NCI-H2081 (cell line): ENCODE measurements at places on chromosomes 11 and 22.
A peak's percentile ranks its signal among the peaks of the same experiment; 100 is the strongest.

DNA sequence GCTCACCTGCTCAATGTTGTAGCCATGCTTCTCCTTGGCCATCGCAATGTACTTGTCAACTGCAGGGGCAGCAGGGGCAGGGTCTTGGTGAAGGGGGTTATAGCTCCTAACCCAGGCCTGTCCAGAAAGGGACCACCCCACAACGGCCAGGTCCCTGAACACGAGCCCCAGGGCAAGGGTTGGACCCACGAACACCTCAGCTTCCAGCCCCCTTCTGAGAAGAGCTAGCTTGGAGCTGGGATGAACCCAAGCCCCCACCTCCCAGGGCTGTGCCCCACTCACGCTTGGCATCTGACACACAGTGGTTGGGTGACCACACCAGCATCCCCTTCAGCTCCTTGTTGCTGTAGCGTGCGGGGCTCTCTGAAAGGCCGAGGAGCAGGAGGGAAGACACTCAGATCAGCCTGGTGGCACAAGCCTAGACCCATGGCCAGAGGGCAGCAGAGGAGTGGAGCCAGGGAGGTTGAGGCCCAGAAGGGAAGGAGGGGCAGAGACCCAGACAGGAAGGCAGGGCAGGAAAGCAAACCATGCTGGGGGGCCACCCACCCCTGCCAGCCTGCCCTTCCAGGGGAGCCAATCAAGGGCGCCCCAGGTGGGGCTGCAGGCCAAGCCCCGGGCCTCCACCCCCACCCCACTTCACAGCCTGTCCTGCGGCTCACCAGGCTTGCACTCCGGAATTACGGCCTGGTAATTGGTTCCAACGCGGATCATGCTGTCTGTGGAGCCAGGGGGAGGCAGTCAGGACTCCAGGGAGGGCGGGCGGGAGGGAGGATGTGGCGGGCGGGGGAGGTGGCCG, 1.9 kb downstream of the RCOR2 start:
- DNase-seq: no peak

DNA sequence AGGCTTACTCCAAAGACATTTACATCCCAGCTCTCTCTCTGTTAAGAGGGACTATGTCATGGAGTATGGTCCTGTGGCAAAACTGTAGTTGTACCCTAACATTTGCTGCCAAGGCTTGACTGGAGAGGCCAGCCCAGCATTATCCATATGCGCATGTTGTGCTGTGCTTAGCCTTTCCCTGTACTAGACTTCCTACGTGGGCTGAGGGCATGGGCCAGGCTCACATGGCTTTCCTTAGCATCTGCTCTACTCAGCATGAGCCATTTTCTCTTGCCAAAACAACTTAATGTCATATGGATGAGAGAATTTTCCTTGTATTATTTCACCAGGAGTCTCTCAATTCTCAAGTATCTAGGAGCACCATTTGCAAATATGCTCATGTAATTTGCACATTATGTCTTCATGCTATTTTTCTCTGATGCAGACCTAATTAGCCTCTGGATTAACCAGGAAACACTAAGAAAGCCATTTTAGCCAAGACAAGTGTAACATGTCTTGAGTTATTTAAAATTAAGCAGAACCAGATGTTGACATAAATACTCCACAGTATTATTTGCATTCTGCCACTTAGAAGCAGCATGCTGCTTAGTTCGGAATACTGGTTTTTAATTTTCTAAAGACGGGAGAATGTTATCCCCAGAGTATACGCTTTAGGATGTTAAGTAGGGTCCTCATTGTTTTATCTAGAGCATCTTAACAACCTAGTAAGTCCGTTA, 71.7 kb upstream of the FAR1 start:
- no peak for DNase-seq

DNA sequence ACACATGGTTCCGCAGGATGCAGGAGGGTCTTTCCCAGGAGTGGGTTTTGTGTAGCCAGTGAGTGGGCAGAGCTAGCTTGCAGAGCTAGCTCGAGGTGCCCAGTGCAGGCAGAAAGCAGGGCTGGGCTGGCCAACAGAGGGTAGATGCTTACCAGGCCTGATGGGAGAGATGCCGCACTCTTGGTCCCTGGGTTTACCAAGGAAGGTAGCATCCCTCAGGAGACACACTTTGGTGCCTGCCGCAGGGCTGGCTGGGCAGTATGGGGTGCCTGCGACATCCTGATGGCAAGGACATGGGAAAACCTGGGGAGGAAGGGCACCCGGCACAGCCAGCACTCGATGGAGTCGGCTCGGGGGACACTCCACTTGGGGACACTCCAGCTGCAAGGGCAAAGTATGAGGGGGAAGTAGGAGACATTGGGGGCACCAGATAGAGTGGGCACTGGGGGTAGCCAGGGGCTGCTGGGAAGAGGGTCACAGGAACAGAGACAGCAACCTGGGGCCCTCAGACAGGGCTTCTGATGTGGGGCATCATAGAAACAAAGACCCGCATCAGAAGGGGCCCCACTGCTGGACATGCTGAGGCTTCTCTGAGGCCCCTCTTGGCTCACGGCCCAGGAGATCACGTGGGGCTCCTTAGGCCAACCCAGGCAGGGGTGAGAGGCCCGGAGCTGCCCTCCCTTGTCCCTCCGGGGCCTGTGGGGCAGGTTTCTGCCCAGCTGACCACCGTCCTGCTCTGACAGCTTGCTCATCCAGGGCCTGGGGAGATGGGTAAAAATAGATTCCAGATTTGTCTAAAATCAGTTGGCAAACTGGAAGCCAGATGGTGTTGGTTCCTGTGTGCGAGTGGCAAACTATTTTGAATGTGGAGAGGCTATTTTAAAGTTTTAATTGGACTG, 89.8 kb downstream of the MORC2 start:
- DNase-seq: no peak

GRCh38 chr11:125603207-125603606, 10.6 kb downstream of the STT3A start:
- DNase-seq: no peak

GRCh38 chr11:116519499-116519898, 253.3 kb downstream of the BUD13 start:
- DNase-seq: no peak

- peak; percentile 66 for DNase-seq
These were observed 96.2 kb downstream of the RASSF10 start for GRCh38 chr11:13105237-13105844.

GRCh38 chr11:45285930-45286632, at the start of gene SYT13:
Gene SYT13 (minus strand): TSS chr11:45286341. CDS start chr11:45286207, 134 bp downstream.
- peak; percentile 46 for DNase-seq

DNA sequence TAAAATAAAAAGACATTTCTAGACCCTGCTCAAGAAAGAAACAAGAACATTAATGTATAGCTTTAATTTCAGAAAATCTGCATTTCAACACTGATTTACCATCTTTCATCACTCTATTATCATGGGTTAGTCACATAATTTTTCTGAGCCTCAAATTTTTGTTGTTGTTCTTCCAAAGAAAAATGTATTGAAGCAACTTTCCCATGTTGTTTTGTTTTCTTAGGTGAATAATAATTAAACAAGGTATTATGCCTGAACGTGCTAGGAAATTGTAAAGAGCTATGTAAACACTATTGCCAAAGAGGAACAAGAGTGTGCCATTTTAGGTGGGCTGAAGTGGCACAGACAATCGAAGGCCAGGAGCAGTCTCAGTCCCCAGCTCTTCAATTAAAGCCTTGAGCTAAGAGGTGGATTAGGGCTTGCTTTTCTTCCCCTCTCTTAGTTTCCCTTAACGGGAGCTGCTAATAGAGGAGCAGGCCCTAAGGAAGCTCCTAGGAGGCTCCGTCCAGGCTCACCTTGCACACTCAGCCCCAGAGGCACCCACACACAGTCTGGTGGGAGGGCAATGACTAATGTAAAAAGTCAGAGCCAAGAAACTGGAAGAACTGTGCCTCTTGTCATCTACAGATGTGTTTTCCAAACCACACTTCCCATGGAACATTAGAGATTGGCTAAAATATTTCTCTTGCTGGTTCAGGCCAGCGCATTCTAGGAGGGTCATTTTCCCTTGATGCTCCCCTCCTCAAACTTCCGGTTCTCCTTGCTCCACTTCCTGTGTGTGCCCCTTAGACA, 8.8 kb upstream of the UBASH3B start:
- no peak for DNase-seq

GRCh38 chr11:111624608-111625007, 22.4 kb downstream of the SIK2 start:
- DNase-seq: no peak

DNA sequence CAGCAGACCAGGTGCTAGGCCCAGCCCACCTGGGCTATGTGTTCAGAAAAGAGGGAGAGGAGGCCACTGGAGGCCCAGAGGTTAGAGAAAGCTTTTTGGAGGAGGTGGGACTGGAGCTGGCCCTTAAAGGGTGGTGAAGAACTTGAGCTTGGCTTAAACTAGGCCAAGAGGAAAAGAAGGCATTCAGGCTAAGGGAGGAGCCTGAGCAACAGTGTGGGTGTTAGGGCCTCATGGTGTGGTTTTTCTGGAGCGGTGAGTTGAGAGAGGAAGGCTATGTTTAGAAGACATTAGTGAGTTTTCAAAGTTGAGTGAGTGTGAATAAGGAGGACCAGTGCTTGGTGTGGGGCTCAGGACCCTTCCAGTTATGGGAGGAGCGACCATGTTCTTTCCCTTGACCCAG, 6.2 kb downstream of the TAF6L start:
- no peak for DNase-seq

GRCh38 chr11:2940921-2941821, 12.0 kb upstream of the PHLDA2 start:
- DNase-seq: no peak

- no peak for DNase-seq
These were observed 2.0 kb upstream of the SOX10 start for GRCh38 chr22:37986371-37986770.

- DNase-seq: peak; percentile 26
These were observed 11.5 kb downstream of the CCDC117 start for GRCh38 chr22:28783786-28784671.

GRCh38 chr11:118212781-118213191, 12.0 kb downstream of the JAML start:
- DNase-seq: no peak

DNA sequence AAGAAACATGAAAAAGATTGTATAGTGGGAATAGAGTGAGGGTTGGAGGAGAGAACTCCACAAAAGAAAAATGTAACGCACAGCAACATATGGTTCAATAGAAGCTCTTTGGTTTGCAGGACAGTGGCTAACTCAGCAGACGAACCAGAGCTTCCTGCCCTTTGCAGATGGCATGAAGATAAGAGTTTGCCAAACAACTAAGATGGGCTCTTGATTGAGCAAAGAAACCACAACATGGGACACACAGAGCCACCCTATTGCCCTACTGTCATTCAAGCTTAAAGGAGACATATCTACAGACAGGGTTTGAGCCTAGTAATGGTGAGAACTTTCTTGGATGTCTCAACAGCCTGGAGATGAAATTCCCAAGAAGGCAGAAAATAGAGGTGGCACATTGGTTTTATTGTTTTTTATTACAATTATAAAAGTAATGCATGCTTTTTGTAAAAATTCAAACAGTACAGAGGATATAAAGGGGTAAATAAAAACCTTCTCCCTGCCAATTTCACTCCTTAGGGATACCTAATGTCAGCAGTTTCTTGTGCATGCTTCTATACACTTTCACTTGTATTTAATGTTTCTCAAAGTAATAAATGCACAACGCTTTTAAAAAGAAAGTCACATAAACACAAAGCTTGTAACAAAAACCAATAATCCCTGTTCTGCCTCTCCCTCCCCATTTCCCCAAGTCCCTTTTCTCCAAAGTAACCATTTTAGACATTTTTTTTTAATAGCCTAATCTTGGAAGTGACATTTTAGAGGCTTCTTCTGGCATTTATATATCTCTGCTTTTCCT, 63.7 kb downstream of the COPB1 start:
- DNase-seq: no peak

- DNase-seq: no peak
These were observed 406.3 kb downstream of the ETS1 start for GRCh38 chr11:128181088-128181480.

- no peak for DNase-seq
These were observed 882.7 kb downstream of the BRD1 start for GRCh38 chr22:48944751-48945620.
